Amniotic epithelial cell (primary cell): ENCODE measurements at places on chromosomes 2 and 18.

DNA sequence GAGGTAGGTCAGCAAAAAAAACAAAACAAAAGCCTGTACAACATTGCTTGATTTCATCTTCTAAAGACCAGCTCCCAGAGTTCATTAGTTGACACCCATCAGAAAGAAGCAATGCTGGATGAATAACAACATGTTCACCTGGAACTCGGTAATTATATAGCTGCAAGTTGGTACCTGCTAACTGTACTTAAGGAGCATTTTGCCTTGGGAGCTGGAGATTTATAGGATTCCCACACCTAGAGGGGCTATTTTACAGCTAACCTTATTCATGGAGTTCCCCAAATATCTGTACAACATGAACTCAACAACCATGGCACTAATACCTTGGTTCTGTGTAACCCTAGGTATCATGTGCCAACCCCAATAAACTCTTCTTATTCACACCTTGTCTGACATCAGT, 281.1 kb upstream of the NCKAP5 start:
- DNase-seq = no peak

DNA sequence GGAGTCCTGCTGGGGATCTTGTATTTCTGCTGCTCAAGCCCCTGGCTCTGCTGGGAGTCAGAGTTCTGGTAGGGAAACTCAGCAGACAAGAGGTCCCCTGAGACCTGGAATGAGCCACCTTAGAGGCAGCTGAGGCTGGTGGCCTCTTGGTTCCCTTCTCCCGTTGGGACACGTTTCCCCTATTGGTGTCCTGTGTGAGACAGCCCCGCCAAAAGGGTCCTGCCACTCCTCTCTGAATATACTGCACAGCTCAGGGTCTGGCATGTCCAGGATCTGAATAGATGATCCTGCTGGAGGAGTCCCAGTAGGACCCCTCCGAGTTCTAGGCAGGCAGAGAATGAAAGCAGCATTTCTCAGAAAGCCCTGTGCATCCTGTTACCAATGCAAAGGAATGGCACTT, 2.0 kb upstream of the RALB start:
- no peak for DNase-seq

DNA sequence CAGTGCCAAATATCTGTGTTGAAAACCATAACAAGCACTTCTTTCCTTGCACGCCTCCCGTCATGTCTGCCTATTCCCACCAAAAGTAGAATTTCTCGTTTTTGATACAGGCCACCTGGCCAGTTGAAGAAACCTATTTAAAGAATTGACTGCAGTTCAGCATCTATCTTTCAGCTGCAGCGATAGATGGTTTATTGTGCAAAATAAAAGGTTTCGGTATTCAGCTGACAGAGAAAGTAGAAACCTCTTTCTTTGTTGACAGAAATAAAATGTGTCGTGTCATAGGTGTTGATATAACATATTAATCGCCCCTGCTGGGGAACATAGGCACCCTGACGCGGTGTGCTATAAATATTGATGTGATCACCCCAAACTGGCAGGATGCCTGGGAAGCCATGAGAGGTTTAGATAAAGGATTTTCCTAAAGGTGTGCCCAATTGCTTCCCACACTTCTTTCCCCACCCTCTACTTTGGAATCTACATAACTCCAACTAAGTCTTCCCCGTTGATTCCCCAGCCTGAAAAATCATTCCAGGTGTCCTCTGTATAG, 570.4 kb downstream of the CCDC85A start:
- no peak for DNase-seq

DNA sequence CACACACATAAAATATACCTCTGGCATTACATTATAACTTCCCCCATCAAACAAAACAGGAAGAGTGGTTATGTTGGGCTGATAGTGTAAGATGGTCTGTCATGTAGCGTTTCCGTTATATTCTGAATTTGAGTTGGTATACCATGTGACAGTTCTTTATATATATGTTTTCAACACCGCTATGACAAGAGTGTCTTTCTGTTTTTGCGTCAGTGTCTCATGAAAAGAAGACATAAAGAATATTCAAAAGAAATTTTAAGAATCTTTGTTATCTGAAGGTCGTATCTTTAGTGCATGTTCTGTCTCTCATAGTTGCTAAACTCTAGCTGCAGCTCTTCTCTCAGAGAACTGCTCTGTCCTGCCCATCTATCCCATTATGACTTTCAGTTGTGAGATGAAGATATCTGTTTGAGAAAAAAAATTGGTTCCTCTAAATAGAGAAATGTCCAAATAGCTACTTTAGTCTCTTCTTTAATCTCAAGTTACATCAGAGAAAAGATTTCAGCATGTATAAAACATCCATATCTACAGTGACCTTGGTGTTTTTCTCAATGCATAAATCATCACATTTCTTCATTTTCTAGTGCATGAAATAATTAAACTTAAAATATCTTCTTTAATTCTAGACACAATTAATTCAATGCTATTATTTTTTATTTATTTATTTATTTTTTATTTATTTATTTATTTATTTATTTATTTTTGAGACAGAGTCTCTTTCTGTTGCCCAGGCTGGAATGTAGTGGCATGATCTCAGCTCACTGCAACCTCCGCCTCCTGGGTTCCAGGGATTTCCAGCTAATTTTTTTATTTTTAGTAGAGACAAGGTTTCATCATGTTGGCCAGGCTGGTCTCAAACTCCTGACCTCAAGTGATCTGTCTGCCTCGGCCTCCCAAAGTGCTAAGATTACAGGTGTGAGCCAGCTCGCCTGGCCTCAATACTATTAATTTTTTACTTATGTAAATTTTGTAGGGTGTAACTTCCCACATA, 24.3 kb upstream of the PSME4 start:
- no peak for DNase-seq

GRCh38 chr2:104772996-104773395, 80.9 kb upstream of the POU3F3 start:
- no peak for DNase-seq

DNA sequence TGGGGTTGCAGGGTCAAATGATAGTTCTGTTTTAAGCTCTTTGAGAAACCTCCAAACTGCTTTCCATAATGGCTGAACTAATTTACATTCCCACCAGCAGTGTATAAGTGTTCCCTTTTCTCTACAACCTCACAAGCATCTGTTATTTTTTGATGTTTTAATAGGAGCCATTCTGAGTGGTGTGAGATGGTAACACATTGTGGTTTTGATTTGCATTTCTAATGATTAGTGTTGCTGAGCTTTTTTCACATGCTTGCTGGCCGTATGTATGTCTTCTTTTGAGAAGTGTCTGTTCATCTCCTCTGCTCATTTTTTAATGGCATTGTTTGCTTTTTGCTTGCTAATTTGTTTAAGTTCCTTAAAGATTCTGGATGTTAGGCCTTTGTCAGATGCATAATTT, 107.7 kb downstream of the PDE11A start:
- DNase-seq = no peak

DNA sequence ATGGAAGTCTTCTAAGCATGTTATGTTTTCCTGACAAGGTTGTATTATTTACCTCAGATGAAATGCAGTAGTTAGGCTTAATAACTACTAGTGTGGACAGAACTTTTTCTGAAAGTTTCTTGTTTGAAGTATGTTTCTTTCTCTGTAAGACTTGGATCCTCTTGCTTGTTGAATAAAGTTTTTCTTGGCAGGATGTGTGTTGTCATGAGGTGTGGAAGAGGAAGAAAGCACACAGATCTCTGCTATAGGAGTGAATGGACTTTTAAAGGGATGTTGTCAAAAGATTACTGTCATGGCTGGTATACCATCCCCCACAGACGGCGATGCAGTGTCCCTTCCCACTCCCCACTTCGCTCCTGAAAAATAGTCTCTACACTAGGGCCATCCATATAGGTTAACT, 2.6 kb downstream of the CAB39 start:
- no peak for DNase-seq

GRCh38 chr2:176804392-176804791, 408.2 kb upstream of the HNRNPA3 start:
- DNase-seq = no peak

- no peak for DNase-seq
These were observed 2.3 kb upstream of the NAPG start for GRCh38 chr18:10523544-10523943.

- DNase-seq = no peak
These were observed 720.2 kb downstream of the SLC4A3 start for GRCh38 chr2:220347626-220348025.

- peak; percentile 84 for DNase-seq
These were observed 133.4 kb downstream of the HDAC4 start for GRCh38 chr2:239267288-239267951.

DNA sequence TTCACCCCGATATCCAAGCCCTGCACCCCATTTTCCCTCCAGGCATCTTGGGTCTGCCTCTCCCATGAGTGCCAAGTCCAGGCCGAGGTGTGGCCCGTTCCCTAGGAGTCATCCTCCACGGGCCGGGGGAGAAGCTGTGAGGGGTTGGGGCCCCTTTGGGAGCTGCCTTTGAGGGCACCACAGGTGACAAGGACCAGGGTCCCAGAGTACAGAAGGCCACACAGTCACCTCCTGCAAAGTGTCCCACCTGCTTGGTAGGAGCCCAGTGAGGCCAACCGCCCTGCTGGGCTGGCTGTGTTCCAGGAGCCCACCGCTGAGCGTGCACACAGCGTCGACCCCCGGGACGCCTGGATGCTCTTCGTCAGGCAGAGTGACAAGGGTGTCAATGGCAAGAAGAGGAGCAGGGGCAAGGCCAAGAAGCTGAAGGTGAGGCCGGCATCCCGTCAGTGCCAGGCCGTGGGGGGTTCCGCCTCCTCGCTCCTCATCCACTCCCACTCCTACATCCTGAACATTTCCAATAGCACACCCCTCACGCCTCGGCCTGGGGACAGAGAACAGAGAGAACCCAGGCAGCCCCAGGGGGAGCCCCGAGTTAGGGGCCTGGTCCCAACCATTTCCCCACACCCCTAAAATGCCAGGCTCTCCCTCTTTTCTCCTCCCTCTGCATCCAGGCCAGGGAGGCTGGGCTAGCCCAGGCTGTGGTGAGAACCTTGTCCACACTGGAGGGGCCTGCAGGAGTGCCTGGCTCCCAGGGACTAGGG, 2.7 kb downstream of the ERFE start:
- no peak for DNase-seq

- no peak for DNase-seq
These were observed 1866.9 kb upstream of the PIK3C3 start for GRCh38 chr18:40088130-40088529.

- DNase-seq = no peak
These were observed 53.8 kb downstream of the PRKCE start for GRCh38 chr2:45705233-45705632.

- DNase-seq = no peak
These were observed 15.6 kb downstream of the SLC4A3 start for GRCh38 chr2:219643084-219643473.

DNA sequence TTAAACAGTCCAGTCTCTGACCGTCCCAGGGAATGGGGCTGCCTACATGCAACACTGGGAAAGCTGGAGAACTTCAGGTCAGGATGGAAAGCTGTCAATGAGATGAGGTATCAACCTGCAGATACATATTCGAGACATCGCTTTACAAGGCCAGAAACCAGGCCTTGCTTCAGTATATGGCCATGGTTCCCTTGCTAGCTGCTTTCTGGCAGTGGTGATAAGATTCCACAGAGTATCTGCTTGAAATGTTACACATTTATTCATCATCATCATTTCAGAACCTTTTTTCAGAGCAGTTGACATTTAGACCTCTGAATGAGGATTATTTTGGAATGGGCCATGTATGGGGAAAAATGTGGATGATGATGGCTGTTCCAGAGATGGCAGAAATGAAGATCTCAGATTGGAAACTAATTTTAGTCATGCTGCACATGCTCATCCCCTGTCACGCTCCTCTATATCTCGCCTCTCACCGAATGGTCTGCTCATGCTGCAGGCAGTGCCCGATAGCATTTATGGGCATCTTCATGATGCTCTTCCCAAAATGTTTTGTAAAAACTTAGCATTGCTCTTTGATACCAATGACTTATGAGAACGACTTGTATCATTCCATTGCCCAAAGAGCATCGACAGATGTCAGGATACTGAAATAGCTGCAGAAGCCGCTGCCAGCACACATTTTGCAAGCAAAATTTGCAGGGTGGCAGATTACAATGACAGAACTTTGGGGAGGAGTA, 14.0 kb upstream of the BMP10 start:
- DNase-seq = no peak

- no peak for DNase-seq
These were observed 22.4 kb downstream of the TEX51 start for GRCh38 chr2:126921066-126921465.

DNA sequence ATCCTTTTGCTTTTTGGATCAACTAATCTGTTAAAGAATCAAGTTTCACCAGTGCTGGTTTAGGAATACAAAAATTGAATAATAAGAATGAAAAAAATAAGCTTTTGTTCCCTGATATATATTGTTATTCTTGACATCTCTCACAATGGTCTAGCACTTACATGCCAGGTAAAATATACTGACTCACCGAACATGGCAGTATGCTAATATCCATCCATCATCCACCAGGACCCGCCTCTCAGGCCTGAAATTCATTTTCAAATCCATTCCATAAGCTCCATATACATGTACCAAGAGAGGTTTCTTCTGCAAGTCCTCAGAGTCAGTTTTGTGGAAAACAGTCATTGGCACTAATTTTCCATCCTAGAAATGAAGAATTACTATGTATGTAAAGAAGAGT, 32.5 kb downstream of the PREPL start:
- DNase-seq = no peak

DNA sequence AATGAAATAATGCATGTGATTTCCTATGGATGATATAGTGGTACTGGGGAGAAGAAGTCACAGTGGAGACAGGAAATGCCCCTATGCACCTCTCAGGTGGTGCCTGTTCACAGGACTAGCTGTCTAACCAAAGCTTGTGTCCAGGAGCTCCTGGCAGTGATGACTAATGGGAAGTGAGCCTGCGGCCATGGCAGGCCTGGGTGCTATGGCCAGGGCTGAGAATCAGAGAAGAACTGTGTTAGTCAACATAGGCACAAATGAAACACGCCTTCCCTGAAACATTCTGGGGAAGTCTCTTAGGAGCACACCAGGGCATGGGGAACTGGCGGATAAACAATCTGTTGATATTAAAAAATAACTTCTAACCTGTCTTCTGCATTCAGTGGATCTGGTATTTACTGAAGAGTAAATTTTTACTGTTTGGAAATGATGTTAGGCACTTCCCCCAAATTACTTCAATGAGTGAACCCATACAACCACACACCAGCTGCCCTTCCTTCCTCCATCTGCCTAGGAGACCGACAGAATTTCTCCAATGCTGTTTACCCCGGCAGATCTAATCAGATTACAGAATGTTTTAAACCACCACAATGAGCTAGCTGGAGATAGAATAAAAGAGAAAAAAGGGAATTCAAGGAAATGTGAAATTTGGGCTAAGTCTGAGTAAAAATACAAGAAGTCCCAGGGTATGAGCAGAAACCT, 67.4 kb downstream of the MEP1B start:
- no peak for DNase-seq
